ENCODE measurements at places on chromosomes 5 and 9. TPM values are rescaled to one million over a fixed set of nuclear protein-coding genes. Genes with fewer than 3 reads are reported as not detected.

DNA sequence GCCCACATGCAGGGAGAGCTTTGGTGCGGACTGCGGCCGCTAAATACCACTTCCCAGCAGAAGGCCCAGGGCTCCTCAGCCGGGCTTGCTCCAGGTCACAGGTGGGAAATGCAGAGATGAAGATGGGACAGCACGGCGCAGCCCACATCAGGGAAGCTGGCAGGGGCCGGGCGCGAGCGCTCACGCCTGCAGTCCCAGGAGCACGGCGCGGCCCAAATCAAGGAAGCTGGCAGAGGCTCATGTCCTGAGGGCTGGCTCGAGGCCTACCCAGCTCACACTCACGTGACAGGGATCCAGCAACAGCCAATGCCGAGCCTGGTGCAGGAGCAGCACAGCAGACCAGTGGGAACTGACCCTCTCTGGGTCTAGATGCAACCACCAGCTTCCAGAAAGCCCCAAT lies 16.3 kb downstream of the LPCAT1 start:
- no peak overlapping the region for H3K4me3 ChIP-seq
- no peaks in the 10 kb centered on the region for H3K36me3 ChIP-seq
- no peaks in the 10 kb centered on the region for H3K4me1 ChIP-seq

GRCh38 chr9:5644501-5644900 lies 15.6 kb downstream of the RIC1 start:
- H3K4me1 ChIP-seq, result no peaks in the 10 kb centered on the region
- no peak for DNase-seq
- no peak overlapping the region for H3K27ac ChIP-seq
- H3K36me3 ChIP-seq, result peaks cover 5% of the 10 kb centered on the region
- H3K4me3 ChIP-seq, result no peak overlapping the region
- no peaks in the 10 kb centered on the region for H3K27me3 ChIP-seq

- no peak overlapping the region for H3K4me3 ChIP-seq
- H3K27ac ChIP-seq, result no peak overlapping the region
- H3K4me1 ChIP-seq, result no peaks in the 10 kb centered on the region
- no peak for DNase-seq
- no peaks in the 10 kb centered on the region for H3K27me3 ChIP-seq
These were observed 309.8 kb upstream of the RGMB start for GRCh38 chr5:98463676-98464075.

DNA sequence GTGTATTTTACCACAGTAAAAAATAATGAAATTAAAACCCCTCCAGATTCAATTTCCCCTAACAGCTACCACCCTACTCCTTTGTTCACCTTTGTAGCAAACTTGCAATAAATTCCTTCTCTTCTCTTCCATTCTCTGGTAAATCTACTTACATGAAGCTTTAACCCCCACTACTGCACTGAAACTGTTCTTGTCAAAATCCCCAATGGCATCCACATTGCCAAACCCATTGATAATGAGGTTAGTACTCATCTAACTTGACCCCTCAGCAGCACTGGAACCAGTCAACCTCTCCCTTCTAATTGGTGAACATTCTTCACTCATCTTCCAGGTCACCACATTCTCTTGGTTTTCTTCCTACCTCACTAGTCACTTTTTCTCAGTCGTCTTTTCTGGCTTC lies 29.6 kb downstream of the NRG2 start:
- H3K36me3 ChIP-seq, result no peaks in the 10 kb centered on the region
- no peak for DNase-seq
- H3K4me1 ChIP-seq, result peaks cover under 1% of the 10 kb centered on the region

GRCh38 chr9:33130961-33131789 lies 36.0 kb downstream of the B4GALT1 start:
- no peaks in the 10 kb centered on the region for H3K27me3 ChIP-seq
- no peak for DNase-seq
- no peak overlapping the region for H3K27ac ChIP-seq
- no peak overlapping the region for H3K4me3 ChIP-seq
- peaks cover 51% of the 10 kb centered on the region for H3K36me3 ChIP-seq

GRCh38 chr5:75551471-75551870 lies 39.8 kb downstream of the POLK start:
- DNase-seq, result no peak
- H3K4me3 ChIP-seq, result no peak overlapping the region
- no peaks in the 10 kb centered on the region for H3K4me1 ChIP-seq
- H3K27me3 ChIP-seq, result no peaks in the 10 kb centered on the region
- H3K36me3 ChIP-seq, result peaks cover 23% of the 10 kb centered on the region
- no peak overlapping the region for H3K27ac ChIP-seq

DNA sequence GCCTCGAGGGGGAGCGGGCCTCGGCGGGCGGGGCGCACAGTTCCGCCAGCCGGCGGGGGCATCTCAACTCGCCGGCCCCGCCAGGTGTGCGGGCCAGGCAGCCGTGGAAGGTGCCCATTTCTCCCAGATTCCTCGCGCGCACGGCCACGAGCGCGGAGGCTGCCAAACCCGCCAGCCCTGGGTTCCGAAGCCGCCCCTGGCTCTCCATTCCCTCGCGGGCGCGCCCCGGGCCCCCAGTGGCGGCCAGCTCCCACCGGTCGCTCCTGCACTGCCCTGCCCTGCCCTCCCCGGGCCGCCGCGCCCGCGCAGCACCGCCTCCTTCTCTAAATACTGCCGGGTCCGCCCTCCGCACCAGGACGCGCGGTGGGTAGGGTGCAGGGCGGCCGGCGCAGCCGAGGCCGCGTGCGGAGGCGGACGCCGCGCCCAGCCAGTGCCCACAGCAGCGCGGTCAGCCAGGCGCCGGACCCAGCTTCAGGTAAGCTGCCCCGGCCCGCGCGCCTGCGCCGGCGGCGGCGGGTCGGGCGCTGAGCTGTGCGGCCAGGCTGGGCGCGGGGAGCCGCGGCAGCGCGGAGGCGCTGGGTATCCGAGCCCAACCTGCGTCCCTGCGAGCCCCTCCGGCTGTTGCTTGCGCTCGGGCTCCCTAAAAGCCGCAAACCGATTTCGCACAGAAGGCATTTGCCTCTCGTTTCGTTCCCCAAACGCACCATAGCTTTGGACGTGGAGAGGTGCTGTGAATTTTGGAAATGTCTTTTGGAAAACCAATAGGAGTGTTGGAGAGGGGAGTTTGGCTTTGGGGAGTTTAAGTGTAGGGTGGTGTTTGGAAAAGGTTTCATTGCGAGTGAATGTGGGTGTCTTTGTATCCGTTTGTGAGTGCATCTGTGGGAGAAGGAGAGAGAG lies at the start of gene TMEM171:
TMEM171 (plus strand) TSS at position 354 of the 897 bp plus-strand sequence. CDS start 2,799 bp downstream, outside the sequence.
- H3K36me3 ChIP-seq, result no peaks in the 10 kb centered on the region
- H3K4me1 ChIP-seq, result no peaks in the 10 kb centered on the region
- H3K27ac ChIP-seq, result no peak within 1 kb of the TSS
- H3K27me3 ChIP-seq, result peaks cover 90% of the 10 kb centered on the region

The PCDHGA11 gene
- 10.2 TPM for total RNA-seq

The NME5 gene
- total RNA-seq, result 3.9 TPM

The TLX3 gene
- total RNA-seq, result not detected

The GPBP1 gene
- total RNA-seq, result 98.9 TPM

The MCC gene
- total RNA-seq, result 187 TPM

The PCDHGC5 gene
- 1.0 TPM for total RNA-seq

The RANBP17 gene
- 26.6 TPM for total RNA-seq
